ENCODE measurements at places on chromosomes 2 and 18.
A peak's percentile ranks its signal among the peaks of the same experiment; 100 is the strongest.

GRCh38 chr18:26902291-26902690 is 36.8 kb upstream of the AQP4 start:
- DNase-seq = no peak

- DNase-seq = no peak
These were observed 280.3 kb downstream of the NDUFA10 start for GRCh38 chr2:239744706-239745340.

- no peak for DNase-seq
These were observed 11.6 kb downstream of the CROCC2 start for GRCh38 chr2:240917684-240918257.

DNA sequence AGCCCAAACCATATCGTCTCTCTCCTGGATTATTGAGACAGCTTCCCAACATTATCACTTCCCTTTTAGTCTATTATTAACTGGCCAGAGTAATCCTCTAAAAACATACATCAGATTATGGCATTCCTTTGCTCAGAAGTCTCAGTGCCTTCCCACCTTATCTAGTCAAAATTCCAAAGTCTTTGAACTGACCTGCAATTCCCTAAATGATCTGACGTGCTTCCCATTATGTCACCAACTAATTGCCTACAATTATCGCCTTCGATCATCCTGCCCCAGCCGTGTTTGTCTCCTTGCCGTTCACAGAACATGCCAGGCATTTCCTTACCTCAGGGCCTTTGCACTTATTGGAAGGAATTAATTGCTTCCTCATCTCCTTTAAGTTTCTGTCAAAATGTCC is 332.4 kb downstream of the IRS1 start:
- no peak for DNase-seq

DNA sequence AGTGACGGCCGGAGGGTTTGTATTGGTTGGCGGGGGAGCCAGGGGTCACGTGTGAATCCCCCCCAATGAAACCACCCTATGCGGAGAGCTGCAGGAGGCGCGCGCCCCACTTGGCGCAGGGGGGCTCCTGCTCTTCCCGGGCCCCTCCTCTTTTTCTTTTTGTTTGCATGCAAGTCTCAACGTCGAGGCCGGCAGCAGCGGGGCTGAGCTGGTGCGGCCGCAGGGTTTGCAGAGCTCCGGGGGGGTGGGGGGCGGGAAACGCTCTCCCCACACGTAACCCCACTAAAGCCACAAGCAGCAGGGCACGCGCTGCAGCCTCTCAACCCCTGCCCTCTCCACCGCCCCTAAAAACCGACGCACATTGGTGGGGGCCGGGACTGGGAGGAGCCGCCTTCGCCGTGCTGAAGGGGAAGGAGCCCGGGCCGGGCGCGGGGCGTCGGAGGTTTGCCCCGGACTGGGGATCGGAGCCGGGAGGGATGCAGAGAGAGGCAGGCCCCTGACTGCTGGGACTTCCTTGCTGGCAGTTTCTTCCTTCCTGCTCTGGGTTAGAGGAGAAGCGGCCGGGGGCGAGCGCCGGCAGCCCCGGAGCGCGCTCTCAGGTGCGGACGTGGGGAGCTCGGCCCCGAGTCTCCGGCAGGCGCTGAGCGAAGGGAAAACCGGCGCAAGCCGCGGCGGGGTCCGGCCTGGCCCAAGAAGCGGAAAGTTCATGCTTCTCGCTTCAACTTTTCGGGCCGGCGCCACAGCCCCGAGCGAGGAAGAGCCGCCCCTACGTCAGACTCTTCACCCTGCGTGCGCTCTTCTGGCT is 864 bp downstream of the LBH start:
- DNase-seq = peak; percentile 75

DNA sequence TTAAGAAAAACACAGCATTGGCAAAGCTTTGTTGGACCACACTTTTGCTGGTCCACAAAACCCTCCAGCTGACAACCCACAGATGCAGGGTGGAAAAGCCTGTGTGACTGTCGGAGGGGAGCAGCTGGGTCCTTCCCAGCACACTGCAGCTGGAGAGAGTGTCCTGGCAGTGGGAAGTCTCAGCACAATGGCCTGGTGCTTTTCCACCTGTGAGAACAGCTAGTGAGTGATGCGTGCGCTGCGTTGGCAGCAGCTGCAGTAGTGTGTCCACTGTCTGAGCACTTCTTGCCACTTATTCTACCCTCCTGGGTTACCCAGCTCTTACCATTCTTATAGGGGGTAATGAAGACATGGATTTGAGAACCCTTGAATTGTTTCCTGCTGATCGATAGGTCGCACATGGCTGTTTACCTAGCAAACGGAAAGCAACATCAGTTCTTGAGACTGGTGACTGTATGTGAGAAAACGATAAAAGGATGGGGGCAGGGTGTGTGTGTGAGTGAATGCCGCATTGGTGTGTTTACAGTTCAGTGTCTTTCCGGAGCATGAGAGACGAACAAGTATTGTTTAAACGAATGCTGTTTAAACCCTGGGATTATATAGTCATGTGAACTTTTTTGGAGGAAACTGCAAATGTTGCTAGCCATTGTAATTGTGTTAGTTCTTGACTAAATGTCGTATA is 69.7 kb downstream of the LYPD6 start:
- no peak for DNase-seq

DNA sequence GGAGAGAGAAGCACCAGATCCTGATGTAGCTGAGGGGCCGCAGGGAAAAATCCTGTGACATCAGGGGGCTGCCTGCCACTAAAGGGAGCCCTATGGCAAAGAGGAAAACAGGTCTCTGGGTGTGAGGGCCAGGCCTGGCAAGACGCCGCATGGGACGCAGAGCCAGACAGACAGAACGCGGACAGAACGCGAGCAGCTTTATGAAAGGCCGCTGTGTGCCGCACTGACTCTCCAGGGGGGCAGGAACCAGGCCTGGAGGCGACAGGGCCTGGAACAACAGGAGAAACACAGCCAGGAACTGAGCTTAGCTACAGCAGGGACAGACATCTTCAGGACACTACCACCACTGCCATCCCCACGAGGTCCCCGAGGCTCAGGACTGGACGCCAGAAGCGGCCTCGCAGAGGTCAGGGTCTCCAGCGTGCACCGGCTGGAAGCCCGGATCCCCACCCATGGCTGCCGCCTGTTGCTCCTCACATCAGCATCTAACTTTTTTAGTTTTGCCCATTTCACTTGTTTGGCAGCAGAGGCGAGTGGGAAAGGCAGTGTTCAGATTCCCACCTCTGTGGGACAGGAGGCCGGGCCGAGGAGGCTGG is 131.6 kb downstream of the VAPA start:
- DNase-seq = no peak

GRCh38 chr2:129819855-129820254 is 159.6 kb upstream of the RAB6C start:
- no peak for DNase-seq

- no peak for DNase-seq
These were observed 850.8 kb downstream of the LRP1B start for GRCh38 chr2:141280037-141280436.
